ENCODE measurements at places on chromosomes 2 and 18.

GRCh38 chr2:70861777-70862625 lies 26.4 kb upstream of the CD207 start:
- DNase-seq, result peak; percentile 61

DNA sequence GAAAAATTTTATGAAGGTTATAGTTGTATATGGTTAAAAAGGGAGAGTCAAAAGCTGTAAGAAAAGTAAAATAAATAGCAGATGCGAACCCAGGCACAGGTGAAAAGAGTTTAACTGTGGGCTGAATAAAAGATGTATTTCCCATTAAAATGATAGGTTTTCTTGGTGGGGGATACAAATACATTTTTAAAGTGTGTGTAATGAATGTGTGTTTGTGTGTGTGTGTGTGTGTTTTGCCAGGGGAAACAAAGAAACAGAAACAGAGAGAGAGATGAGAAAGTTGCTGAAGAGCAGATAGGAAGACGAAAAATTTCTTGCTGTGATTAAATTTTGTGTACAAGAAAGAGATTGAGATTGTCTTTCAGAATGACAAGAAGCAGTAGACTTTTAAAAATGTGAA lies 12.1 kb downstream of the TFPI start:
- no peak for DNase-seq

GRCh38 chr2:18803141-18803939 lies 214.0 kb upstream of the NT5C1B start:
- no peak for DNase-seq

DNA sequence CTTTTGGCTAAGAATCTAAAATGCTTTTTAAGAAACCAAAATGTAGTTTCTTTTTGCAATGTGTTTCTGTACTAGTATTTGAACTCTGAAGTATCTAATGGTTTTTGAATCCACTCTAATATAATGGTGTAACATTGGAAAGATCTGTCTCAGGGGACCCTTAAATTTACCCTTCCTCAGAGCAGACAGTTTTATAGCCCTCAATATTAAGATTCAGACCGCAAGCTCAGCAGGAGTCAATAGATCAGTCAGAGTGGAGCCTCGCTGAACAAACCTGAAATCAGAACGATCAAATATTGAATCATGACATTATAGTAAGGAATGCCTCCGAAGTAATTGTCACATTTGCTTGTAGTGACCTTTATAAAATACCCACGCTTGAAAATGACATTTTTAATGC lies 18.3 kb downstream of the SGPP2 start:
- DNase-seq, result peak; percentile 85

DNA sequence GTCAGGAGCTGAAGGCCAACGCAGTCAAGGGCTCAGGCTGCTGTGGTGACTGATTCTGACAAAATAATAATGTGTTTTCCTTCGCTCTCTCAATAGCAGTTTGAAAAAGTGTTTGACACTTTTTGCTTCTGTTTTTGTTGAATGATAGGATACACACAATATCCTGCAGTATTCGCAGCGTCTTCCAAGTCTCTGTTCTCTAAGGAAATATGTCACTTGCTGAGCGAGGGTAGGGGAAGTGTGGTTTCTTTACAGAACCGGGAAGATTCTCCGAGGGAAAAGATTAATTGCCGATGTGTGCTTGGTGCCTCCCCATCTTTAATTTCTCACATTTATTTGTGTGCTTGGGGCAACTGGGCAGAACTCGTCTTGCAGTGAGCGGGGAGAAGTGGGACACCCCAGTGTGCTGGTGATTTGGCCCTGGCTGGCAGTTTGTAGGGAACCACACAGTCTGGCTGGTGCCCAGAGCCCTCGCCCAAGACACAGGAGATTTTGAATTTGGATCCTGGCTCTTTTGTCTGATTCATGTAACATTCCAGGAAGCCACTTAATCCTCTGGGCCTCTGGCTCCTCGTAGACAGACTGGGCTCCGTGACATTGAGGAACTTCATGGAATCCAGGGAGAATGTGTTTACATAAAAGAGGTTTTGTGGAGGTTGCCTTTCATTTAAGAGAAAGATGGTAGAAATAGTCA lies 169.4 kb downstream of the LDLRAD4 start:
- no peak for DNase-seq

DNA sequence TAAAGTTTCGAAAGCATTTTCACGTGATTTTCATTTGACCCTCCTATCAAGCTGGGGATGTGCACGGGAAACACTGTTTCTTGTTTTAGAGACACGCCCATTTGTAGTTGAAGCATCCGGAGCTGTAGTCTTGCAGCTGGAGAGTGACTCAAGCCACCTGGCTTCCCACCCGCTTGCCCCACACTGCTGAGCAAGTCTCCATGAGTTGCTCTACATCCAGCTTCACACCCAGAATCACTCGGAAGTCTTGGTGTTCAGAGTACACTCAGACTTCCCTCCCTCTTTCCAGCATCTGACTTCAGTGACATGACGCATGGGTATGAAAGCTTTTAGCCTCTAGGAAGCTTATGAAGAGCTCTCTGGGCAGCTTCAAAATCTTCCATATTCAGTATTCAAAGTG lies 262.4 kb downstream of the NBAS start:
- DNase-seq, result no peak

DNA sequence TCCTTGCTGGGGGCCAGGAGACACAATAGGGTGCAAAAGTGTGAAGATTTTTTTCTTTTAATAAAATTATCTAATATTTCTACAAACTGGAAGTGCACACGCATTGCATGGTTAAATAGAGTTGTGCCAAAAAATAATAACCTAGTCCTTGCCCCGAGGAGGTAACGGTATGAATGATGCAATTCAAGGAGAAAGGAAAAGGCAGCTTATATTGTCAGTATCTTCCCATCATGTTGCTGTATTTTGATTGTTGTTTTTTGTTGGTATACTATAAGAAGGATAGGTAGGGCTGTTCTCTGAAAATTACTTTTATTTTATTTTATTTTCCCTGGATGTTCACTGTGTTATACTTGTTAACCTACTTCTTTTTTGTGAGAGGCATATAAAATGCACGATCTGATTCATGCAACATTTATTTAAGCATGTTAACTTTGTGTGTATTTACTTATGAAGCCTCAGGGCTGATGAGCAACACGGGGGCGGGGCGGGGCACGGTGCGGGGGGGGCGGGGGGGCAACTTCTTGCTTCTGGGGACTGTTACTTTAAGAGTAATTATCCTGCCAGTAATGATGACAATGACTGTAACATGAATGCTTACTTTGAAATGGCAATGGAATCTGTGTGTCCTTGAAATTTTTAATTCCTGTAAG lies 118.6 kb downstream of the AQP4 start:
- DNase-seq, result no peak

- DNase-seq, result peak; percentile 44
Measured at GRCh38 chr2:149595056-149595963, 7.7 kb upstream of the MMADHC start.

DNA sequence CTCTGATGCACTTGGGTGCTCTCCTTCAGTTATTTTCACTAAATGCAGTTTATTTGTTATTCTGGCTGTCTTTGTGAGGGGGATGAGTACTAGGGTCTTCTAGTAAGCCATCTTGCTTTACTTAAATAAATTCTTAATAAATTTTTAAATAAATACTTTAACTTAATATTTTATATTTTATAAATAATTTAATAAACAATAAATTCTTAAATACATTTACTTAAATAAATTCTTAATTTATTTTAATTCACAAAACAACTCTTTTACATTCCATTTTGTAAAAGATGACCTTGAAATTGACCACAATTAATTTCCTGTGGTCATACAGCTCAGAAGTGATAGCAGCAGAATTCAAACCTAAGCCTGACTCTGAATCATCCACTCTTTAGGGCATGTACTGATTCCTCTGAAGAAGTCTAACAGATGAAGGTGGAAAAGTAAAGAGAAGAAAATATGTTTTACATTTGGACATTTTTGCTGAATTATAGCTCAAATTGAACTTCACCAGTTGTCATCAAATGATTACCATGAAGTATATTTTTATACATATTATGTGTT lies 28.8 kb downstream of the MYL1 start:
- no peak for DNase-seq

- no peak for DNase-seq
Measured at GRCh38 chr2:16774980-16775898, 109.6 kb upstream of the CYRIA start.

DNA sequence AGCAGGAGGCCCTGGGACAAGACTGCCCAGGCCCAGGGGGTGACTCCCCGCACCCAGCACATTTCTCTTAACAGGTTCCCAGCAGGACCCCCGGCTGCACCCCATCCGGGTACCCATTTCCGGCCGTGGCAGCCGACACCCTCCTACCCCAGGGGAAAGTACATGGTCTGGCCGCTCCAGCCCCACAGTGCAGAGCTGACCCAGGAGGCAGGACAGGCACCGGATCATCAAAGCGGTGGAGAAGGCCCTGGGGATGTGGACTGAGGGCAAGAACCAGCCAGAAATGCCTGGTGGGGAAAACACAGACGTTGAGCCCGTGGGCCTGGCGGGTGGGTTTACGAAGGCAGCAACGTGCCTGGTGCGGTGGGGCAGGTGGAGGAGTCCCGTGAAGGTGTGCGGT lies 79.5 kb upstream of the GPC1 start:
- DNase-seq, result no peak

DNA sequence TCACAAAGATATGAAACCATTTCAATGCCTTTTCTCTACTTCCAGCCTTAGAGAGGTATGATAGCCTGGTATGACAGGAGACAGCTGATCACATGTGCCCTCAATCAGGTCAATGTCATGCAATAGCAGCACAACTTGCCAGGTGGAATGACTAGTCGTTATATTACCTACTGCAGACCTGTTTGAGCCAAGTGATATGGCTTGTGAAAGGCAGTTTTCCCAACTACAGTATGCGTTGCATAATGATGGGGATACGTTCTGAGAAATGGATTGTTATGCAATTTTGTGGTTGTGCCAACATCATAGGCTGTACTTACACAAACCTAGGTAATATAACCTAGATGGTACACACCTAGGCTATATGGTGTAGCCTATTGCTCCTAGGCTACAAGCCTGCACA lies 262.8 kb downstream of the ICOS start:
- no peak for DNase-seq

GRCh38 chr18:48785091-48785614 lies 165.6 kb downstream of the SMAD7 start:
- no peak for DNase-seq
